Dorsolateral prefrontal cortex (tissue), 122 donors: ENCODE measurements at places on chromosomes 2 and 18.

GRCh38 chr2:19728125-19728524 is 173.7 kb downstream of the TTC32 start:
- DNase-seq: no peak

DNA sequence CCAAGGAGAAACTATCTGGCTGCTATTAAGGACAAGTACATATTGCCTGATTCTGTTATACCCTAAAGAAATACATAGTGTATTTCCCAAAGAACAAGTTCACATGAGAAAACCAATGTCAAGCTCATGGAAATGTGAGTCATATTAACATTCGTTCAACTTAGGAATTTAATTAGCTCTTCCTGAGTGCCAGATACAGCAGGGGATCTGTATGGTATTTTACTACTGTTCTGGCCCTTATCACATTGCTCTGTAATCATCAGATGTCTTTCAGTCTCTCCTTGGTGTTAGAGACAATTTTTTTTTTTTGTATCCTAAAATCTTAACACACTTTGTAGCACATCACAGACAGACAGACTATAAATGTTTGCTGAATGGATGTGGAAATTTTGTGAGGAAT is 395.0 kb upstream of the CRIM1 start:
- DNase-seq: no peak

- no peak for DNase-seq
These were observed 123.3 kb upstream of the TMEM200C start for GRCh38 chr18:6018671-6019070.

DNA sequence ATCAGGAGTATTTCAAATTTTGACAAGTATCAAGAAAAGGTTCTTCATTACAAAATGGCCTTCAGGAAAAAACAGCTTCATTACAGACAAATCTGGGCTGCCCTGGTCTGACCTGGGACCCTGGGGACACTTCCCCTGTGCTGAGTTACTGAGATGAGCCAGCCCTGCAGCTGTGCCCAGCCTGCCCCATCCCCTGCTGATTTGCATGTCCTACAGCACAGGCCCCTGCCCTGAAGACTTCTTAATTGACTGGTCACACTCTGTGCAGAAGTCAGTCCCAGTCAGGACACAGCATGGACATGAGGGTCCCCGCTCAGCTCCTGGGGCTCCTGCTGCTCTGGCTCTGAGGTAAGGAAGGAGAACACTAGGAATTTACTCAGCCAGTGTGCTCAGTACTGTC is 235.1 kb downstream of the ANKRD36B start:
- no peak for DNase-seq

GRCh38 chr2:8247905-8248622 is 433.8 kb upstream of the ID2 start:
- no peak for DNase-seq

GRCh38 chr2:164450278-164450677 is 171.0 kb downstream of the GRB14 start:
- no peak for DNase-seq

DNA sequence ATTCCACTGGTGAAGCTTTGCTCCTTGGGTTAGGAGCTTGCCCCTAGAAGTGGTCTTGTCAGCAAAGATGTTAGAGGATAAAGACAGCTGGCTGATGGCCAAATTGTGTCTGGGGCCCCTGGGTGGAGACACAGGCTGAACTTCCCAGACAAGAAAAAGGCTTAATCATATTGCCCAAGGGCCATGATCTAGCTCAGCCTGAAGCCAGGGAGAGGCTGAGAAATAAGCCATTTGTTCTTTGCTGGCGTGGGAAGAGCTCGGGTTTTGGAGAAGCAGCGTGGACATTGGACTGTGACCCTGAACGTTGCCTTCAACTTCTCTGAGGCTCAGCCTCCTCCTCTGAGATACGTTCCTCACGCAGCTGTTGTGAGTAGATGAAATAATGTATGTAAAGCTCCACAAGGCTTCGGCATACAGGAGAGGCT is 153.0 kb downstream of the ZFP36L2 start:
- no peak for DNase-seq

DNA sequence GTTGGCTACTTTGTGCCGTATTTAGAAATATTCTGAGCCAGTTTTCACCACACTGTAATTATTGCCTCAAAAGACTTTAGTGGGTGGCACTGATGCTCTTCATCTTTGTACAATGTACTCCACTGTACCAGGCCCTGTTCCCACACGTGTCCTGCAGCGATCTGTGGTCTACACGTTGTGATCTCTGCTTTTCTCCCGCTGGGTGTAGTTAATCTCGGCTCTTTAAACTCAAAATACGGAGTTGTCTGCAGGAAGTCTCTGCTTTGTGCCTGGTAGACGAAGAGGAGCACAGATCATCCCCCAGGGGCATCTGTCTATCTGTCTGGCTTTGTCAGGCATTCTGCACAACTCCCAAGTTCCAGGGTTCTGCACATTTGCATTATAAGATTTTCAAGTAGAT is 12.1 kb upstream of the GREB1 start:
- DNase-seq: no peak

- no peak for DNase-seq
These were observed 305.4 kb upstream of the HS6ST1 start for GRCh38 chr2:128623776-128624761.

- no peak for DNase-seq
These were observed 48.7 kb downstream of the ATOH8 start for GRCh38 chr2:85802354-85803103.

DNA sequence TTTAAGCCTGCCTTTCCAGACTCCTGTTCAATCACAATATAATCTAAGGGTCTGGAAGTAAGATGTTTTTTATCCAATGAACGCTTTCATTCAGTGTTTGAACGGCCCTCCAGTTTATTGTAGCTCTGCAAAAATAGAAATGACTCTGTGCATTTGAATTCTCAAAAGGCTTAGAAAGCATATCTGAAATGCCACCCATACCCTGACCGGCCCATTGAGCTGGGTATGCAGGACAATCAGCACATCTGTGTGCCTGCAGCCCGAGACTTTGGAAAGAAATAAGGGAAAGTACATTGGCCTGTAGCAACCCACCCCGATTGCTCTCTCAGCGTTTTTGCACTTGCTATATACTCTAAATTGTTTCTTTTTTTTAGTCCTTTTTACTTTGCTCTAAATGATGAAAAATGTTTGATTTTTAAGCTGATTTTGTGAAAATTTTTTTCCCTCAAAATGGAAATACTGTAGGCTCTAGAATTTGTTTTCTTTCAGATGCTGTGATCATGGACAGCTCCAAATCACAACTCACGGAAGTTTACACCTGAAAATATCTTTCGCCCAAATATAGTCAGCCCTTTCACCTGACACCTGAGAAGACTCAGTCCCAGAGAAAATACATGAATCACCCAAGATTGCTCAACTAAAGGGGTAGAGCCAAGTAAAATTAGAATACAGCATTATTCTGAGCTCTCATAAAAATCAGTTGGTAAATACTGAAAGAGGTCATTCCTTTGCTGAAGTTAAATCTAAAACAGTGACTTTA is 194.5 kb upstream of the SIX3 start:
- DNase-seq: no peak

GRCh38 chr2:108922141-108922915 is 66.7 kb downstream of the EDAR start:
- no peak for DNase-seq

- DNase-seq: no peak
These were observed 41.8 kb downstream of the TGFBRAP1 start for GRCh38 chr2:105287692-105288091.

- peak; percentile 56 for DNase-seq
These were observed 216.3 kb downstream of the C1D start for GRCh38 chr2:67846370-67847070.

- peak; percentile 40 for DNase-seq
These were observed 29.8 kb downstream of the PIEZO2 start for GRCh38 chr18:11119550-11119949.

DNA sequence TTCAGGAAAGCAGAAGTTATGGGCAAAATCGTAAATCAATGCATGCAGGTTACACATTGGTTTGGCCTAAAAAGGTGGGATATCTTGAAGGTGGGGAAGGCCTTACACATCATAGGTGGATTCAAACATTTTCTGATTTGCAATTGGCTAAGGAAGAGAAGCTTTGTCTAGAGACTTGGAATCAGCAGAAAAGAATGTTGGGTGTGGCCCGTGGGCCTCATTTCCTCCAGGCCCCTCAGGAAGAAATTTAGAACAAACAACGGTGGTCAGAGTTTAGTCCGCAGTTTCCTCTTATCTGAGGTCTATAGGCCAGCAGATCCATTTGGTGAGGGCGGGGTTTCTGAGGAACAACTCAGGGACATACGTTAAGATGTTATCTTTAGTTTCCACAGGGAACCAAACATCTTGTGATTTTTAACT is 50.9 kb upstream of the AFF3 start:
- DNase-seq: no peak
